ENCODE measurements at places on chromosomes 5 and 9.

GRCh38 chr5:75367401-75367800 is 30.4 kb downstream of the HMGCR start:
- no peak for DNase-seq
- no peak overlapping the region for H3K4me3 ChIP-seq
- no peak overlapping the region for H3K27ac ChIP-seq
- H3K4me1 ChIP-seq = peaks cover 6% of the 10 kb centered on the region

DNA sequence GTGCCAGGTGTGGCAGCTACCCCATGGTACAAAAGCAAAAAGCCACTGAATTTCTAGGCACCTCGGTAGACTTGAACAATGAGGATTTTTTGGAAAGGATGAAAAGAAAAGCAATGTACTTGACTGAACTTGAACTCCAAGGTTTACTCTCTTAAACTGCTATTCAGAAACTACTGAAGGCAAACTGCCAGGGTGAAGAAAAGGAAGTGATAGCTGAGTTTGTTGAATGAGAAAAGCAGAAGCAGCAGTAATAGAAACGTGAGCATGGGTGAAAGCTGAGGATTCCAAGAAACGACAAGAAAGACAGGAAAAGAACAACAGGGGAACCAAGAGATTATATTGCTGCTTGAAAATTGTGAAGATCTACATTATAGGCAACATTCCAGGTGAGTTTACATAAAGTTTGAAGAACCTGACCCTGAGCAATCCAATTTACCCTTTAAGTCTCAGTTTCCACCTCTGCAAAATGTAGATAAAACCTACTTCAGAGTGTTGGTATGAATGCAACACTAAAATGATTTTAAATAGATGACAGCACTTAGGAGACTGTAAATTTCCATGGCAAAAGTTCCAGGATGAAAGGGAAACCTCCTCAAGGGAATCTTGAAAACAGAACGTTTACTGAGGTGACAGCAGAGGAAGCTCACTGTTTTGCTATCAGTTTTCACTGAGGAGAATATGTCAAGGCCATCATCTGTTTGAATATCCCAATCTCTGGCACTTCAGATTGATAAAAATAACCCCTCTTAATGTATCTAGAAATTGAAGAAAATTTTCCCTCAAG is 245.8 kb downstream of the SPATA31D1 start:
- H3K4me1 ChIP-seq = no peaks in the 10 kb centered on the region
- H3K27ac ChIP-seq = no peak overlapping the region
- H3K27me3 ChIP-seq = no peaks in the 10 kb centered on the region
- peak; percentile 6 for DNase-seq
- no peaks in the 10 kb centered on the region for H3K36me3 ChIP-seq

DNA sequence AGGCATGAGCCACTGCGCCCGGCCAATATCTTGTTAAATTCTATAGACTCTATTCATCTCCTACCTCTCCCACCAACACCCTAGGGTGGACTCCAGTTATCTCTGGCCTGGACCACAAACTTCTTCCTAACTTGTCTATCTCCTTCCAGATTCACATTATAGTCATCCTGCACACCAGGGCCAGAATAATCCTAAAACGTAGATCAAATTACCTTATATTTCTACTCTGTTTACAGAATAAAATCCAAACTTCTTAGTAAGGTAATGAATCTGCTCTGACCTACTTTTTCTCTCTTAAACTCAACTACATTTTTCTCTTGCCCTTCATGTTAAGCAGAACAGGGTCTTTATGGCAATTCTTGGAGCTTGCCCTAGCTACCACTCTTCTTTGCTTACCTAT is 6.9 kb downstream of the ELL2 start:
- H3K27me3 ChIP-seq = no peaks in the 10 kb centered on the region
- DNase-seq = no peak
- peak overlapping the region; percentile 7 for H3K27ac ChIP-seq
- H3K4me3 ChIP-seq = no peak overlapping the region

DNA sequence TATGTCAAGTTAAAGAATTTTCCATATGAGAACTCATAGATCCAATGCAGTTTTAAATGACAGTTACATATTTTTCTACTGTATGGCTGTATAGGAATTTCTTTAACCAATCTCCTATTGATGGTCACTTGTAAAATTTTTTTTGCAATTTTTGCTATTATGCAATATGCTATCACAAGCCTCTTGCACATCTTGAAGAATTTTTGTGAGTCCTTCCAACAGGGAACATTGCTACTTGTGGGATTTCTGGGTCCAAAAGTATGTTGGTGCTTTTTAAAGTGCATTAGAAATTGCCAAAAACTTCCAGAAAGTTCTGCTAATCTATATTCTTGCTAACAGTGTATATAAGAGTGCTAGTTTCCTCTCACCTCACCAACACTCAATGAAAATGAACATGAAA is 65.1 kb downstream of the NPR3 start:
- H3K36me3 ChIP-seq = no peaks in the 10 kb centered on the region
- H3K4me1 ChIP-seq = no peaks in the 10 kb centered on the region
- DNase-seq = no peak
- H3K4me3 ChIP-seq = no peak overlapping the region
- no peaks in the 10 kb centered on the region for H3K27me3 ChIP-seq

GRCh38 chr9:19229595-19230354 is 718 bp upstream of the DENND4C start:
- no peak for DNase-seq
- peaks cover 32% of the 10 kb centered on the region for H3K4me1 ChIP-seq
- H3K27me3 ChIP-seq = no peaks in the 10 kb centered on the region
- peak overlapping the region; percentile 100 for H3K27ac ChIP-seq

- peak overlapping the region; percentile 34 for H3K4me3 ChIP-seq
- H3K27me3 ChIP-seq = no peaks in the 10 kb centered on the region
- peaks cover 26% of the 10 kb centered on the region for H3K36me3 ChIP-seq
- DNase-seq = no peak
- peak overlapping the region; percentile 66 for H3K27ac ChIP-seq
Measured at GRCh38 chr5:141508798-141509611, 20.1 kb downstream of the PCDHGC5 start.

DNA sequence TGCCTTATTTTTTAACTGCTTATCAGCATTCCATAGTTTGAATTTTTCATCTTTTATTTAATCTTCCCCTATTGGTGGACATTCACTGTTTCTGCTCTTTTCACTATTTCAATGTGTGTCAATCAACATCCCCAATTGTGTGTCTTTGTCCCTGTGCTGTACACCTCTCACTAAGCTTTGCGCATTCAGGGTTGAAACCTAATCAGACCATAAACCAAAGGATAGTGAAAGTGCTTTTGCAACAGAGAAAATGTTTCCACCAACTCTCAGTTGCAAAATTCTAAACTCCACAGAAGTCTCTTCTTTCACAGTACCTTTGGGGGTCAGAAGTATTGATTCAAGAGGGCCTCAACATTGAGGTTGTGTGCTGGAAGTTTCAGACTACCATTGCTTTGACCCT is 127.1 kb upstream of the SAP30L start:
- DNase-seq = no peak
- no peak overlapping the region for H3K4me3 ChIP-seq
- no peaks in the 10 kb centered on the region for H3K27me3 ChIP-seq
- no peak overlapping the region for H3K27ac ChIP-seq
- no peaks in the 10 kb centered on the region for H3K4me1 ChIP-seq

DNA sequence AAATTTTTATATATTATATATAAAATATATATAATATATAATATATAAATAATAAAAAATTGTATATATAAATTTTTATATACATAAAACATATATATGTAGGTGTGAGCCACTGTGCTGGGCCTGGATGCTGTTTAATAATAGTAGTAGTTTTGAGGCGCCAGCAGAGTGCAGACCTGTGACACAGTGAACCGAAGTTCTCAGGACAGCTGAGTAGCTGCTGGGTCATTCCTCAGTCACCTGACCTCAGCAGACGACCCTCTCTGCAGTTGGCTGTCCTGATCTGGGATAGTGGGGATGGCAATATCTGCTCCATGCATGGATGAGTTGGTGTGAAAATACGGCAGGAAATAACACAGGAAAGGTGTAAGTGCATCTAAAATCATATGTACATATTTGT is 3.3 kb upstream of the SNX18 start:
- no peaks in the 10 kb centered on the region for H3K36me3 ChIP-seq
- no peak overlapping the region for H3K4me3 ChIP-seq
